Activated T-cell treated with anti-CD3 and anti-CD28 coated beads for 4 hours (primary cell): ENCODE measurements at places on chromosomes 7 and 10.

- DNase-seq, result no peak
Measured at GRCh38 chr7:96833676-96834453, 124.2 kb upstream of the SEM1 start.

DNA sequence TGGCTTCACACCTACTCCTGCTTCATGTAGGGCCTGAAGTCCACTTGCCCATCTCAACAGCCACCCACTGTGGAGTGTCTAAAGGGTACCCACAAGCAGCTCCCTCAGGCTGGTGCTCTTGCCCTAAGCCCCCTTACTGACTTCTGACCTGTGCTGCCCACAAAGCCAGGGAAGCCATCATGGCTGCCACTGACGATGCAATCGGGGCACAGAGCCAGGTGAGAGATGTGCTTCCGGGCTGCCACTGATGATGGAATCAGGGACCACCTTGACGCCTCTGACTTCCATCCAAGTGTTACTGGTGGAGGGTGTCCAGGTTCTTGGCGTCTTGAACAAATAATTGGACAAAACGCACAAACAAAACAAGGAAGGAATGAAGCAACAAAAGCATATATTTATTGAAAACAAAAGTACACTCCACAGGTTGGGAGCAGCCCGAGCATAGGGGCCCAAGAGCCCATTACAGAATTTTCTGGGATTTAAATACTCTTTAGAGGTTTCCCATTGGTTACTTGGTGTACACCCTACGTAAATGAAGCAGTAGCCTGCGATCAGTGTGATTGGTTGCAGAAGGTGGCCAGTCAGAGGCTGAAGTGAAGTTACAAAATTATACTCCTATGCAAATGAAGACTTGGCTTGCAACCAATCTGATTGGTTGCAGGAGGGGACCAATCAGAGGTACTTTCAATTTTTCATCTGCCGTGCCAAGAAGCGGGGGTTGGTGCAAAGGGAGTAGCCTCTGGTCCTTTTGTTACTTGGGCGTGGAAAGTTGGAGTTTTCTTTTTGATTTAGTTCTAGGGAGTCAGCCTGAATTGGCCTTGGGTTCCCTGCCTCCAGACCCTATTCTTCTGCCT lies 4.5 kb downstream of the CPA2 start:
- DNase-seq, result no peak

DNA sequence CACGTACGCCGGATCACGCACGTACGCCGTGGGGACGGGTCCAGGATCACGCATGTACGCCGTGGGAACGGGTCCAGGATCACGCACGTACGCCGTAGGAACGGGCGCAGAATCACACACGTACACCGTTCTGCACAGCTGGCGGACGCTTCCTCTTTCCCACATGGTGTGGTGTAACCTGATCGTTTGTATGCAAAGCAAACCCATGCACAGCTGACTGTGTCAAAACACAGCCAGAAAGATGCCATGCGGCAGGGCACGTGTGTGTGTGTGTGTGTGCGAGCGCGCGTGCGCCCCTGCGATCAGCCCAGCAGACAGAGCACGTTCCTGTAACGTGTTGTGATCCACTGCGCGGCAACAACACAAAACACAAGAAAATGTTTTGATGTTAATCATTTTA lies 573.6 kb downstream of the DNAJB6 start:
- DNase-seq, result no peak

GRCh38 chr10:58554316-58554715 lies 41.6 kb downstream of the BICC1 start:
- DNase-seq, result no peak

GRCh38 chr10:47309408-47310089 lies 9.6 kb downstream of the GDF10 start:
- no peak for DNase-seq

GRCh38 chr7:103065667-103066066 lies 8.9 kb downstream of the FBXL13 start:
- DNase-seq, result no peak

DNA sequence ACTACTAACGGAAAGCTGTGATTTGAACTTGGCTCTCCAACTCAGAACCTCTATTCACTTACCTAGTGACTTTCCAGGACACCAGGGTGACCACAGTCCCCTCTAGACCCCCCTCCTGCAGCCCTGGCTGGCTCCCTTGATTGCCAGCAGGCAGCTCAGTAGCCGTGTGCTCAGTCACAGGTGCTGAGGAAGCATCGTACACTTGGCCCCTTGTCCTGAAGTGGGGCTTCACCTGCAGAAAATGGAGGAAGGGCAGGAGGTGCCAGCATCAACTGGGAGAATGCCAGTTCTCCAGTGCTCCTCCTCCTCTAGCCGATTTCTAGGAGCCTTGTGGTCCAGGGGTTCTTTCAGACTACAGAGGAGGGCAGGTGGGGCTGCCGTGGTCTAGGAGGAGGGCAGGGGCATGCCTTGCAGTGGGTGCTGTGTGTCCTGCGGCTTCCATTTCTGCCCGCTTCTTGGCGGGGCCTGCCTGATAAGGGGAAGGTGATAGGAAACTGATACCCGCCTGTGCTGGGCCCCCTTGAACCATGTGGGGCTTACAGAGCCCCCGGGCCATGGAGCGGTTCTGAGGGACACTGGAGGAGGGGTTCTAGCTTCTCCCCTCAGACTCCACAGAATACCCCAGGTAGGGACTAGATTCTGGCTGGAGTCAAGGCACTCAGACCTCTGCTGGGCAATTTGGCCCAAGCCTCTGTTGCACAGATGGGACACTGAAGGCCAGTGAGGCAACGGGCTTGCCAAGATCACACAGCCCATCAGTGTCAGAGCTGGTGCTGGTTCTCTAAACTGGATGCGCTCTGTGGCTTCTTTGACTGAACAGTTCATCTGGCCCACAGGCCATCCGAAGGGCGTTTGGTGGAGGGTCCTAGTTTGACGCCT lies 14.0 kb downstream of the FAM241B start:
- no peak for DNase-seq

DNA sequence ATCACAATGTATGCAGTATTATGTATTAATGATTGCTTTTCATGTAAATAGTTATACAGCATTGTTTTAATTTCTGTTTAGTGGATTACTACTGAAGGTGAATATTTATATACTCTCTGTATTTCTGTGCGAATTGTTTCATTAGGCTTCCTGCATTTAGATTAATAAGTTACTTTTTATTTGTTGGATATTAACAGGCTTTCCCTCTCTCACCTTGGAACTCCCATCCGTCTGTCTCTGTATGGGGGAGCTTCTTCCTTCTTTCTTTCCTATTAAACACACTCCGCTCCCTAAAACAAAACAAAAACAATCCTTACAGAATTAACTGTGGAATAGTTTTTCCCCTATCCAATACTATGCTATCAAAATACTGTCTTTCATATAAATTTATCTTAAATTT lies 205.1 kb downstream of the CACNB2 start:
- DNase-seq, result no peak

DNA sequence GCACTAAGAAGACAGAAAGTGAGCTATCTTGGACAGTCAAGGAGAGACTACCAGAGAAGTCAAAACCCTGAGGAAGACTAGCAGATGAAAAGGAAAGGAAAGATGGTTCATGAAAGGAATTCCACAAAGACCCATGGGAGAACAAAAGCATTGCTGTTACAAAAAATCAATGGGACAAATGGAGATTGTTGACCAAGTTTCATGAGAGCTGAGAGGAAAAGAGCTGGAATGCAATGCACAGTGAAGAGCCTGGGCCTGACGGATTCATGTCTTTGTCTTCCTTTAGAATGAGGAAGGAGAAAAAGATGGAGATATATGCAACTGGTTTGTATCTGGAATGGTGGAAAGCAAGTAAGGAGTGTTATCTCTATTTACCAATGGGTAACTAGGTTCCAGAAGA lies 17.3 kb downstream of the TMEM243 start:
- no peak for DNase-seq

GRCh38 chr7:142108728-142109505 lies 2.6 kb upstream of the MGAM2 start:
- no peak for DNase-seq

DNA sequence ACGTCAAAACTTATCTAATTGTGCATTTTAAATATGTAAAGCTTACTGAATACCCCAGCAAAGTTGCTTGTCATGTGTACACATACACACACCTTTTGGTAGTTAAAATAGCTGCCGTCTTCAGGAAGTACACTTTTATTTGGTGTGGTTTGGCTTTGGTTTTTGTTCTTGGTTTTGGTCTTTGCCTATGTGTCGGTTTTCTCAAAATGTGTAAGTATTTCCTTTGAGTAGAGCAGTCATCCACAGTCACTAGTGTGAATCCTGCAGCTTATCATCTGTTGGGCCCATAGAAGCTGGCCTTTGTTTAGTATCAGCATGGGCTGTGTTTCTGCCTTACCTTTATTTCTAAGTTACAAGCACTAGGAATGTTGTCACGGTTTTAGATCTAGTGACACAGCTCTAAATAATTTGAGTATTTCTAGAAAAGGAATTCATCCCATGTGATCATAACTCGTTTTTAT lies 35.3 kb downstream of the NET1 start:
- no peak for DNase-seq

DNA sequence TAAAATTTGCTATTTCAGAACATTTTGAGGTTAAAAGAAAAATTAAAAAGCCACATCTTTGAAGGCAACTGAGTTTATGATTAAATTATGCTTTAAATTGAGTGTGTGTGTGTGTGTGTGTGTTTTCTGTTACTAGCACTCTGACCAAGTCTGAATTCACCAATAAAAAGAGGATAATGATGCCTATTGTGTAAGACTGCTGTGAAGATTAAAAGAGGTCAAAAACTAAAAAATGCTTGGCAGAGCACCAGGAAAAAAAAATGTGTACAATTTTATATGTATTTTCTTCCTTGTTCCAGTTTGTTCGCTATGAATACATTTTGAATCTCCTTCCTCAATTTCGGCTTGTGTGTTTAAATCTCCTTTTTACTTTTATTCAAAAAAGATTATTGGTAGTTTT lies 316.6 kb upstream of the MAGI2 start:
- DNase-seq, result no peak

GRCh38 chr10:125149036-125149679 lies 11.2 kb downstream of the CTBP2 start:
- DNase-seq, result no peak

- no peak for DNase-seq
Measured at GRCh38 chr7:75596727-75597614, 104.9 kb downstream of the SPDYE5 start.
